ENCODE measurements at places on chromosomes 1 and 21. TPM values are rescaled to one million over a fixed set of nuclear protein-coding genes. Genes with fewer than 3 reads are reported as not detected.

The NTNG1 gene
- not detected for total RNA-seq

The RIPPLY3 gene
- total RNA-seq, result 0.26 TPM

The TAS1R1 gene
- not detected for total RNA-seq

DNA sequence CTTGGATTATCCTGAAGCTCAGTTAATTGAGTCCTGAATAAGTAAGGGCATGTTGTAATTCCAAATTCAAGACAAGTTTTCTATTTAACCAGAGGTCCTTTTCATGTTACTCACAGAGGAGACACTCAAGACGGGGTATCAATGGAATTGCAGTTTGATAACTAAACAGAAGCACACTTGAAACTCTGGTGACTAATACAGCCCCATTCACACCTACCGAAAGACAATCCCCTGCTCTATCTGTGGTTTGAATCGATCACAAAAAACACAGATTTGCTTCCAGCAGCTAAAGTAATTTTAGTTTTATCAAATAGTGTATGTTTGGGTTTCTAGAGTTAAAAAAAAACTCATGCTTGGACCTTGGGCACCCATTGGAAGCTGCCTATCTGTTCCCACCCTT, 60.4 kb downstream of the TEX35 start:
- DNase-seq, result no peak

DNA sequence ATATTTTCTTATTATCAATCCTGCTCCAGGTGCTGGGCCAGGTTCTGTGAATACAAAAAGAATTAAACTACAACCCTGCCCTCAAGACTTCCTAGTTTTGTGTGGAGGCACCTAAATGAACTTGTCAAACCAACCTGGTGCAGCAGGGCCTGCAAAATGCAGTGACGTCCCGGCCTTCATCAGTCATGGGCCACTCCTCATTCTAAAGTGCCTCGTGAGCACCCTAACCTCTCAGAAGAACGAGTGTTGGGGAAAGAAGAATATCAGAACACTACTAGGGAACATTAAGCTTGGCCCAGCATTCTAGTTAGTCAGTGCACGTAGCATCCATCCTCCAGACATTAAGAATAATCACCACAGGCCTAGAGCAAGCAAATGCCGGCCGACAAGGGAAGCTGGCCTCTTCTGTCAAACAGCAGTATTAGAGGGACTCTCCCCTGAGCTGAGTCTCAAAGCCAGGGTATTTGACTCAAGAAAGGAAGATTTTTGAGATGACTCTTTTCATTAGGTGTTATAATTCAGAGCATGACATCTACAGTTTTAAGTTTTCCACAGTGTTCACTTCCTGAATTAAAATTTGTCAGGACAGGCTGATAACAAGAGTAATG, 137.9 kb downstream of the SLC45A1 start:
- no peak for DNase-seq

- peak; percentile 35 for DNase-seq
Measured at GRCh38 chr21:43352568-43353281, 74.2 kb downstream of the SIK1 start.

DNA sequence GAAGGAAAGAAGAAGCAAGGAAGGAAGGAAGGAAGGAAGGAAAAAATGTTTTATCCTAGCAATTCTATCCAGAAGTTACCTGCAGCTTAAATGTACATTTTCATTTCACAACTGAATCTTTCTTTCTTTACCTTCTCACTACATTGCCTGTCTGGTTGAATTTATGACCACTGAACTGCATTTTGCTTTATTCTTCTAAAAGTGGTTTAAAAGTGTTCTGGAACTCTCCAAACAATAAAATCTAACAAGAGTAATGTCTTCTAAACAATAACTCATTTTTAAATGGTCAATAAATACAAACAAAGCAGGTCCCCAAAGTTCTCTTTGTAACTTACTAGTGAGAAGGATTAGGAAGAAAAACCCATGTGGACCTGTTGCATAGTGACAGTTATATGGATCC, 587.5 kb upstream of the NEGR1 start:
- no peak for DNase-seq

DNA sequence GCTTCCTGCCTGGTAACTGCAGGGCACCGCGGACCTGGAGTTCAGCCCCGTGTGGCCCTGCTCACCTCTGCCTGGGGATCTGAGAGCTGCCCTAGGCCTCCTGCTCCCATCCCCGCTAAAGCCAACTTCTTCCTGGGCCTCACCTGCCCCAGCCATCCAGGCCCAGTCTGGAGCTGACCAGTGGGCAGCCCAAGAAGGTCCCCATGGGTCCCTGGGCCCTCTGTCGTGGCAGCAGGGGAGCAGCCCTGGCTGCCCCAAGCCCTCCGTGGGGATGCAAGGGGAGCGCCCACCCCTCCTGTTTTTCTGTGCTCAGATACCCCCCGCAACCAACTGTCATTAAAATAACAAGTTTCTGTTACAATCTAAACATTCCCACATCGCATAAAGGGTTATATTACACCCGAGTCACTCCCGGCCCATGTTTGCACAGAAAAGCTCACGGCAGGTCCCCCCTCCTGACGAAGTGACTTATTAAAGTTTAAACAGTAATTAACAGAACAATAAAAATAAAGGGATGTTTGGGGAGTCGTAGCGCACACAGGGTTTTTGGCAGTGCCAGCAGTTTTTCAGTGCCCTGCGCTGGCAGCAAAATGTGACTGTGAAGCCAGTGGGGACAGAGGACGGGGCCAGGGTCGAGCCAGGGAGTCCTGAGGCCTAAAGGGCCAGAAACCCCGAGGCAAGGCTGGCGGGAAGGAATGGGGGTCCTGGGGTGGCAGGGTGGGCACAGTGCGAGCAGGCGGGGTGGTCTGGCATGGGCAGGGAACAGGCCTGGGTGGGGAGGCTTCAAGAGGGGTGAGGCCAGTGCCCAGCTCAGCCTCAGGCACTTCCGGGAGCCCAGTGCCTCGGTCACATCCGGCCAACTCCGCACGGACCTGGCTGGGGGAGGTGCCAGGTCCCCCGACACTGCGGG, 121.5 kb downstream of the CASZ1 start:
- no peak for DNase-seq
